Hematopoietic multipotent progenitor cell treated with erythropoietin and hydrocortisone succinate and interleukin-3 and kit ligand, for 4 days (in vitro differentiated cells): ENCODE measurements at places on chromosomes 2 and 18.

GRCh38 chr2:28608500-28609424 lies 112.9 kb downstream of the PLB1 start:
- no peak for DNase-seq

GRCh38 chr2:146985753-146986152 lies 859.1 kb upstream of the ACVR2A start:
- no peak for DNase-seq

- DNase-seq, result no peak
Measured at GRCh38 chr2:143526498-143526897, 397.3 kb downstream of the ARHGAP15 start.

DNA sequence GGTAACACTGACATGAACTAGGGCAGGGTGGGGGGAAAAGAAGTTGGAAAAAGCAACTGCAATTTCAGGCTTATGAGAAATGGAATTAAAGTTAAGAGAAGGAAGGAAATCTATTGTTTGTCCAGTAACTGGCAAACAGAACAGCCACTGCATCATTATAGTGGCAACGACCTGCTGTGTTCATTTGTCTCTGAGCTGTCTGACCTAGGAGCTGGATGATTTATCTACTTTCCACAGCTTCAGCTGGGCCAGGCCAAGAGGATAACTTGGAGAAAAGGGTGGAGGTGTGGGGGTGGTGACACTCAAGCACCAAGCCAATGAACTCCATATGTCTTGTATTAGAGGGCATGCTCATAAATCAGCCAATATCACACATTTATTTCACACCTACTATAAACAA lies 291.5 kb upstream of the KLHL29 start:
- no peak for DNase-seq

DNA sequence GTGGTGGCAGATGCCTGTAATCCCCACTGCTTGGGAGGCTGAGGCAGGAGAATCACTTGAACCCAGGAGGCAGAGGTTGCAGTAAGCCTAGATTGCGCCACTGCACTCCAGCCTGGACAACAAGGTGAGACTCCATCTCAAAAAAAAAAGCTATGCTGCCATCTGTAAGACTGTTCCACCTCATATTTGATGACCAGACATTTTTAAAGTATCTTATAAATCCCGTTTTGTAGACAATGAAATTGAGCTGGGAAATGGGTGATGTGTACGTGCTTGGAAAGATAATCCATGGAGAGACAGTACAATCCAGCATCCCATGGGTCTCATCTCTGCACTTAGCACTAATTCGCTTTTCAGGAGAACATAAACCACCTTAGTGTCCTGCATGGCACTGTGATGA lies 126.5 kb upstream of the ATP5MC3 start:
- DNase-seq, result no peak

GRCh38 chr2:650343-651310 lies 26.6 kb downstream of the TMEM18 start:
- DNase-seq, result no peak

GRCh38 chr18:25544546-25545287 lies 192.8 kb upstream of the ZNF521 start:
- peak; percentile 60 for DNase-seq

- no peak for DNase-seq
Measured at GRCh38 chr2:219679571-219679970, 52.1 kb downstream of the SLC4A3 start.

- DNase-seq, result peak; percentile 88
Measured at GRCh38 chr18:58887613-58887963, 22.9 kb downstream of the ZNF532 start.

DNA sequence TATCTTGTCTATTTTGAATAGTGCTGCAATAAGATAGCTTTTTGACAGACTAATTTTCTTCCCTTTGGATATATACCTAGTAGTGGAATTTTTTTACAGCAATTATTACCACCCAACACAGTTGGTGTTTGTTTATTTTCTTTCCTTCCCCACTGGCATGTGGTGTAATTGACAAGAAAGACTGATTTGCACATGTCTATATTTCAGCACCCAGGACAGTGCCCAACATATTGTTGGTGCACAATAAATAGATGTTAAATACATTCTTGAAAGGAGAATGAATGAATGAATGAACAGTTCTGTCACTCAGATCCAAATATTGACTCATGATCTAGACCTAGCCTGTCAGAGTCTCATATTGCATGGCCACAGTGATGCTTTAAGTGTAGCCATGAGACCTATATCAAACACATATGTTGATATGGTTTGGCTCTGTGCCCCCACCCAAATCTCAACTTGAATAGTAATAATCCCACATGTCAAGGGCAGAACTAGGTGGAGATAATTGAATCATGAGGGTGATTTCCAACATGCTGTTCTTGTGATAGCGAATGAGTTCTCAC lies 538.2 kb downstream of the NYAP2 start:
- DNase-seq, result peak; percentile 18

DNA sequence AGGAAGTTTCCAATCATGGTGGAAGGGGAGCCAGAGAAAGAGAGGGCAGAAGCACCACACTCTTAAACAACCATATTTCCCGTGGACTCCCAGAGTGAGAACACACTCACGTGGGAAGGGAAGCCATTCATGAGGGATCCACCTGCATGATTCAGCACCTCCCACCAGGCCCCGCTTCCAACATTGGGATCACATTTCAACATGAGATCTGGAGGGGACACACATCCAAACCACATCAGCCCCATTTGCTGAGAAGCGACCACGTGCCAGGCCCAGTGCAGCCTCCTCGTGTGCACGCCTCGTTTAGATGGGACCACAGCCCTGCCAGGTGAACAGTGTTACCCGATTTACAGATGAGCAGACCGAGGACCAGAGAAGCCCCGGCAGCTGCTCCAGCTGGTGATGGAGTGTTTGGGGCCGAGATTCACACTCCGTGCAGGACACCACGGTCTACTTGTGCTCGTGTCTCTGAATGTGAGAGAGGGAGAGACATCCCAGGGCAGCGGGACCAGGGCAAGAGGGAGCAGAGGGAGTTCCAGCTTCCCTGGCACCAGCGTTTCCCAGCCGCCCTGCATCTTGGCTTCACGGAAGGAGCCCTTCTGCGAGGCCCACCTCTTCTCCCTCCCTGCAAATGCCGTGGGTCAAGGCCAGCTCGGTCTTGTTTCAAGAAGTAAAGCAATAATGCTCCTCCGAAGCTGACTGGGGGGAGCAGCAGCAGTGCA lies 76.9 kb upstream of the ODC1 start:
- DNase-seq, result no peak

GRCh38 chr2:10538224-10538894 lies 90.2 kb upstream of the ODC1 start:
- no peak for DNase-seq

GRCh38 chr2:23687713-23688112 lies 239.2 kb downstream of the ATAD2B start:
- DNase-seq, result no peak

- no peak for DNase-seq
Measured at GRCh38 chr2:97688062-97688827, 18.7 kb downstream of the C2orf92 start.

- no peak for DNase-seq
Measured at GRCh38 chr18:74139888-74140287, 7.7 kb downstream of the FBXO15 start.

DNA sequence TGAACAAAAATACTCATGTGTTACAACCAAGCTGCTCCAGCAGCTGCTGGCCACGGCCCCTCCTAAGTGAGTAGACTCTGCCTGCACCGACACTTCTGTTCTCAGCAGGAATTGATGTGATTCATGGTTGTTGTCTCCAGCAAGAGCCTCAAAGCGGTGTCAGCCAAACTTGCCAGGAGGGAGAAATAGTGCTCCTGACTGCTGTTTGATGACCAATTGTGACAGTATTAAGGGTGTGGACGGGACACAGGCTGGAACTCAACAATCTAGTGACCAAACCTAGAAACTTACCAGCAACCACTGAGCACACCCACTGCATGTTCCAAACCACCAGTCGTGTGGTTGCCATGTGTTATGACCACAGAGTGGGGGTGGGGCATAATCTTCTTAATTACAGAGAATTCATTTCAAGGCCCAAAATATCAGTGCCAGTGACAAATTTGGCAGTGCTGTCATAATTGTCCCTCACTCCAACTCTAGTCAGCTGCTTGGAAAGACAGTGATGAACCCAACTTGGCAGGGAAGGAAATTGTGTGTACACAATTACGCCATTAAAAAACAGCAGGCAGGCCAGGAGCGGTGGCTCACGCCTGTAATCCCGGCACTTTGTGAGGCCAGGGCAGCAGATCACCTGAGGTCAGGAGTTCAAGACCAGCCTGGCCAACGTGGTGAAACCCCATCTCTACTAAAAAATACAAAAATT lies 30.4 kb downstream of the FBLN7 start:
- peak; percentile 69 for DNase-seq

DNA sequence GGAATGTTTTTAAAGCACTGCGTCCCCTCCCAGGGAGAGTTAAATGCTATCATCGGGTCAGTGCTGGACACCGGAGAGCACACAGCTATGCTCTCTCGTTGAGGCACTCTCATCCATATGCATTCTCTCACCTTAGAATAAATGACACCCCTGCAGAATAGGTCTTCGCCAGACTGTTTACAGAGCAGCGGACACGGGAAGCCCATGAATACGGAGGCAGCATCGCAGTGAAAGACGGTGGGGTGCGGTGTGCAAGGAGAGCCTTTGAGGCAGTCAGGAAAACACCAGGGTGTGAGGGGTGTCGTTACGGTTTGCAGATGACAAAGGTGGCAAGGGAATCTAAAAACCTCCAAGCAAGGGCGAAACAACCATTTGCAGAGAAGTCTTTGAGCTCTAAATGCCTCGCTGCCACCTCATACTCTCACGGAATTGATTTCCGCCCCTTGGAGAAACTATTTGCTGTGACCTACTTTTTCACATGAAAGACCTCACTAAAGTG lies 169.2 kb upstream of the FHL2 start:
- no peak for DNase-seq

DNA sequence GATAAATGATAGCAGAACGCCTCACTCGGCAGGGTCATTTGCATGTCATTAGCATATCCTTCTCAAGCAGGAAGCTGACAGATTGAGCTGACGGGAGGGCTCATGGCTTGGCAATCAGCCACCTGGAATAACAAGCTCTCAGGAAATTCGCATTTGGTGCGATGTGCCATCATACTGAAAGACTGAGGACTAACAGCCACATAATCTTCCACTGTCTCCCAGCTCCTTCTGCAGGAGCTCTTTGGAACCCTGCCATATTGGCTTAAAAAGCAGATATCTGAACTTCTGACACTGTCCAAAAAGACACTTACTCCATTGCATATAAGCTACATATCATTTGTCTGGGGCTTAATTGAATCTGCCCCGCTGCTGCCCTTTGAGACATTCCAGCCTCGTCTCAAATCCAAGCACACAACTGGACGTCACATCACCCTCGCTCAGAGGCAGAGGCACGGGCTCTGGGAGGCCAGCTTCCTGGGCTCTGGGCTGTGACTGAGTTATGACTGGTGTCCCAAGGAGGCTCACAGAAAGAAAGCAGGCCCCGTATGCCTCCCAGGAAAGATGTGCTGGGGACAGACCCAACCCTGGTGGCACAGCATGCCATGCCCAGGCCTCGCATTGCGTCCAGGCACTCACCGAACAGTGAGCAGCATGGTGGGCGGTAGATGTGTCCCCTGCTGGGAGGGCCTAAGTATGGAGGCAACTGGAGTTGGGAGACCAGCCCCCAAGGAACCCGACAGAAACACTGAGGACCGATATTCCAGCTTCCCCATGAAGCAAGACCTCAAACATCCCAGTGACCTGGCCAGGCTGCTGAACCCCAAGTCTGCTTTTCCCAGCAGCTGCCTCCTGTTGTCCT lies 228.0 kb downstream of the ATAD2B start:
- DNase-seq, result no peak

- DNase-seq, result no peak
Measured at GRCh38 chr18:64287926-64288325, 139.0 kb upstream of the LINC00305 start.

DNA sequence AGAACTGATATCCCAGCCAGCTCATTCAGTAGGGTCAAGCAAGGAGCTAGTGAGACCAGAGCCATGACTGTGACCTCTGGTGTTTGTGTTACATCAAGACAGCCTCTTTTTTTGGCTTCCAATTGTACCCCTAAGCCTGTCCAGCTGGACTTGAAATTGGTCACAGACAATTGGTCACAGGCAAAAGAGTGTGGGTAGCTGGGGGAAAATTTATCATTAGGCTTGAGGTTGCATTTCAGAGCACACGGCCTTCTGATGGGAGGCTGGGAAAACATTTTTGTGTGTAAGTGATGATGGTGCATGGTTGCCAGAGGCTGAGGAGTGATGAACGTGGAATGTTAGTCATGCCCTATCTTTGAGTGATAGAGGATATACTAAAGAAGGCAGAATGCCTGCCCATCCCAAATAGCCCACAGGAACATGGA lies 285.1 kb upstream of the SLC14A2 start:
- DNase-seq, result no peak

DNA sequence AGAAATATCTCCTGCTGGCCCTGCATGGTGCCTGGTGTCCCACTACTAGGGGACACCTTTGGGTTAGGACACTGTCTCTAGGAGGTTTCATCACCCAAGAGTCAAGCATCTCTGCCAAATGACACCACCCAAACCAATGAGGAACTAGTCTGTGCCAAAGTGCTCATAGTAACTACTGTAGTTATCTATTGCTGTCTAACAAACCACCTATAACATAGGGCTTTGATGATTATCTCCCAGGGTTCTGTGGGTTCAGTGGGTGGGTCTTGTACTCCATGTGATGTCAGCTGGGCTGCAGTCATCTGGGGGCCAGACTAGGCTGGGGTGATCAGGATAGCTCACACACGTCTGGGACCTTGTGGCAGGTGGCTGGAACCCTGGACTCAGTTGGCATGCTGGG lies 59.8 kb downstream of the EPAS1 start:
- peak; percentile 62 for DNase-seq

DNA sequence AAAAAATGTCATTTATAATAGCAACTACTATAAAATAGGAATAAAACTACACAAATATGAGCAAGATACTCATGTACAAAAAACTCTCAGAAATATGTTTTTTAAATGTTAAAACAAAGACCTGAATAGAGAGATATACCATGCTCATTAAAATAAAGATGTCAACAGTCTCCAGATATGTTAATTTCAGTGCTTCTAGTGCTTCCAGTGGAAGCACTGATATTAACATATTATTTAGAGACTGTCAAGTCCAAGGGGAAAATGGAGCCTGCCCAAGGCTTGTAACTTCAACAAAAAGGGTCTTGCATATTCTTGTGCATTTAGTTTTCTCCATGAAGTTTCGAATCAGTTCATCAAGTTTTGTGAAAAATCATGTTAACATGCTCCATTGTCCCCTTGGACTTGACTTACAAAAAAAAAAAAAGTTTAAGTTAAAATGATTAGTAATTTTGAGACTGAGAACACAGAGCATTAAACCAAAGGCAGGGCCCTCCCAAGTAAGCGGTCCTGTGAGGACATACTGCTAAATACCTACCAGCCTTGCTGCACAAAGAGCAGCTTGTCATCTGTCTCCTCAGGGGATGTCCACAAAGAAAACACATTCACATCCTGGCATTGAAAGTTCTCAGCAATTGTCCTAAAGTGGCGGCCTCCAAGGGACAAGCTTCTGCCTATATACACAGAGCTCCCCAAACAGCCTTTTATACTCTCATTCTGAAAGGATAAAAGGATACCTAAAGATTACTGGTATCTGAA lies 501.9 kb upstream of the CHAC2 start:
- DNase-seq, result no peak
